ENCODE measurements at places on chromosomes 6 and 20.

DNA sequence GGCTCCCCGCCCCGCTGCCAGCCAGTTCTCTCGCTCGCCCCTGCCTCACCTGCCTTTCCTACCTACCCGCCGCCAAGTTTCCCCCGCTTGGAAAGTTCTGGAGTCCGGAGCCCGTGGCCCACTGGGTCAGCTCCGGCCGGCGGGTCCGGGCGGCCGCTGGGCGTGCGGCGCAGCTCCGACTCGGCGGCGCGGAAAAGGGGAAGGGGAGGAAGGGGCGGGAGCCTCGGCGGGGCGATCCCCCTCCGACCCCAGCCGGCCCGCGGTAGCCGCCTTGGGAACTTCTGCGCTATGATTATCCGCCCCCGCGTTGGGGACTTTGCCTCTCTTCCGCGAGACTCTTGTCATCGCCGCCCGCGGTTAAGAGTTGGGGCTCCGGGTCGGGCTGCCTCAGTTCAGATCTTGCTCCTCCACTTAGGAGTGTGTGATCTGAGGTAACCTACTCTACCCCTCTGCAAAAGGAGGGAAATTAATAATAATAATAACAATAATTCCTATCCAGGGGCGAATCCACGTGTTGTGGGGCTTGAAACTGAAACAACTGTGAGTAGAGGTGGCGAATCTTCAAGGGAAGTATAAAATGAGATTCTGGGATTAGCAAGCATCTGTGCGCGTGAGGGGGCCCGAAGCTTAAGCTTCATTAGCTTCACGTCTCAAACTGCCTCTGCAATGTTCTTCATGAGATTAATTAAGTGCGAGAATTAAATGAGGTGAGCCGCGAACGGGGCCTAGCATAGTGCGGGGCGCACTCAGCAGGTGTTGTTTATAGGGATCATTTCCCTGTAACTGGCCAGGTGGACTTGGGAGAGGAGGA, 30.8 kb downstream of the SF3B5 start:
- DNase-seq = peak; percentile 29

DNA sequence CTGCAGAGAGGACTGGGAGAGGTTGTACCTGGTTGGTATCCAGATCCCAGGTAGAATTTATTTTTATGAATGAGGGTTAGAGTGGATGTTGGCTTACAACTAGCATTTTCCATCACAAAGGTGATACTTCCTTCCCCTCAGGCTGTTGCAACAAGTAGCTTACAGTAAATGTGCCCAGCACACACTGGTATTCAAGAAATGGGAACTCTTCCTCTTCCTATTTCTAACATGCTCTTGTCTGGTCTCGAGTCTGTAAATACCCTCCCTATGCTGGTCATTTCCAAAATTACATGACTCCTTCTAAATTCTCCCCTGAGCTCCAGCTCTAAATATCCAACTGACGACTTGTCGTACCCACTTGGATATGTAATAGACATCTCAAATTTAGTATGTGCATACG, 90.1 kb upstream of the FOXC1 start:
- DNase-seq = no peak

DNA sequence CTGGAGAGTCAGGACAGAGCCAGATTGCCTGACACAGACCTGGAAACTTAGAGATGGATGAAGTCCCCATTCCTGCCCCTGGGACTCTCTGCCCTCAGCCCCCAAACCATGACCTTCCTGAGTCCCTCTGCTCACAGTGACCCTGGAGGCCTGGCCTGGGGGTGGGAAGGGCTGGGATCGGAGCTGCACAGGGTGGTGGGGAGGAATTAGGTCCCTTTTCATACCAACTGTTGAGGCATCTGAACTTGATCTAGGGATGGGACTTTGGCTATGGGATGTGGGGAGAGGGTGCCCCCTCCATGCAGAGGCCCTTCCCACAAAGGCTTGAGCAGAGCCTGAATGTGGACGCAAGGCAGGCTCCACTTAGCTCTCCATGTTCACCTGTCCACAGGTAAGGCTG, 144.1 kb downstream of the MRPL14 start:
- DNase-seq = no peak

DNA sequence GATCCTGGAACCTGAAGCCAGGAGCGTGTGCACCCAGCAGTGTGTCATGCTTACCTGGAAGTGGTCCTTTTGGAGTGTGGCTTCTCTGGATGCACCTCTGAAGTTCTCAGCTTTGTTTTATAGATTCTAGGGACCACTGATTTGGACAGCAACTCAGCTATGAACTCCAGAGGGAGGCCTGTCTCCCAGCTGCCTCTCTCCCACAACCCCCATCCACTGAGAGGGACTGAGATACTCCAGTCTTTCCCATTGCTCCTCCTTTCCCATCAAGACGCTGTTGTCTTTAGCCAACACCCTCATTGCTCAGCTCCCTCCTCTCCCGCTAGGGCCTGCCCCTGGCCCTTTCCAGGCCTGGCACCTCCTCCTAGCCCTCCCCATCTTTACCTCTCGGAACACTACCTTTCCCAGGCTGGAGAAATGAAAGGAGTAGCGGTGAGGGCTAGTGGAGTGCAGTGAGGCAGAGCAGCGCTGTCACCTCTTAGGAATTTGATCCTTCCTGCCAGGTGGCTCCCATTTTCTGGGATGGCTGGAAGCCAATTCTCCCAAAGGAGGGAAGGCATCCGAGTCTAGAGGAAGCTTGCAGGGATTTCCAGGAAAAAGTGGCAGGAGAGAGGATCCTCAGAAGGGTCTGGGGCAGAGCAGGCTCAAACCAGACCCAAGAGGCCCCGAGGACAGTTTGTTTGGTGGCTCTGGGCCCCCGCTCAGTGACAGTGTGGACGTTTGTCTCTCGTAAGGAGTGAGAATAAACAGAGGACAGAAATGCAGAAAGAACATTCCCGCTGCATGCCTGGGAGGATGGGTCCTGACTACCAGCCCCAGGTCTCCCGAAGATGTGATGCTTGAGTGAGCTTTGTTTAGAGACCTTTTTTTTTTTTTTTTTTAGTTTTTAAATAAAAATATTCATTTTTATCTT, at the start of gene LRRN4:
Gene LRRN4, minus strand, starts transcription at position 285 of the 913 bp plus-strand sequence. CDS start 1,261 bp downstream, outside the sequence.
- DNase-seq = no peak

- DNase-seq = peak; percentile 95
Observed at GRCh38 chr6:111259089-111259831, 172.0 kb downstream of the SLC16A10 start.

DNA sequence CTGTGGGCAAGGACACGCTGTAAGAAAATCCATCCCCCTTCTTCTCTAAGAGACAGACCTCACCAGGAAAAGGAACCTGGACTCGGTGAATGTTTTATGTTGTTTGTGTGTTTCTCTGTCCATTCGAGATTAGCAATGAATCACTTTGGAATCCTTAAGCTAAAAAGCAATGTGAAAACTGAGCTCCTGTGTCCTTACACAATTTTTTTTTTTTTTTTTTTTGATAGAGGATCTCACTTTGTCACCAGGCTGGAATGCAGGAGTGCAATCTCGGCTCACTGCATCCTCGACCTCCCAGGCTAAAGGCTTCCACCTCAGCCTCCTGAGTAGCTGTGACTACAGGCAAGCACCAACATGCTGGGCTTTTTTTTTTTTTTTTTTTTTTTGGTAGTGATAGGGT, 32.1 kb downstream of the BFSP1 start:
- no peak for DNase-seq

GRCh38 chr6:122563364-122564052, 46.7 kb upstream of the PKIB start:
- DNase-seq = no peak

DNA sequence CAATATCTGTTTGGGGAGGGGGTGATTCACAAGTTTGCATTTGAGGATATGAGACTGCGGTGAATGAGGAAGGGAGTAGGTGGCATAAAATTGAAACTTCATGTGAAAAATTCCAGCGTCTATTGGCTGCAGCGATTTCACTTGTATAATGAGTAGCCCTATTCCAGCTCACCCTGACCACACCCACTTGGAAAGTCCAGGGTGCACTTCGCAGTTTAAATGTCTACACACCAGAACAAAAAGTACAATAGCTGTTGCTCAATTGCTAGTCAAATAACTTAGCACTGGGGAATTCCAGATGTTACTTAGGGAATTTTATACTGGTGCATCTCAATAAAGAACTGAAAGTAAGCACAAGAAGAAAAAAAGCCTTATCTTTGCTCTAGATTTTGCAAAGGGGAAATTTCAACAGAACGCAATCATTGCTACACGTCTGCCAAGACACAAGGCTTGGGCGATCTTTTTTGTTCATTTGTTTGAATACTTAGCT, 6.3 kb downstream of the TNFAIP3 start:
- no peak for DNase-seq

DNA sequence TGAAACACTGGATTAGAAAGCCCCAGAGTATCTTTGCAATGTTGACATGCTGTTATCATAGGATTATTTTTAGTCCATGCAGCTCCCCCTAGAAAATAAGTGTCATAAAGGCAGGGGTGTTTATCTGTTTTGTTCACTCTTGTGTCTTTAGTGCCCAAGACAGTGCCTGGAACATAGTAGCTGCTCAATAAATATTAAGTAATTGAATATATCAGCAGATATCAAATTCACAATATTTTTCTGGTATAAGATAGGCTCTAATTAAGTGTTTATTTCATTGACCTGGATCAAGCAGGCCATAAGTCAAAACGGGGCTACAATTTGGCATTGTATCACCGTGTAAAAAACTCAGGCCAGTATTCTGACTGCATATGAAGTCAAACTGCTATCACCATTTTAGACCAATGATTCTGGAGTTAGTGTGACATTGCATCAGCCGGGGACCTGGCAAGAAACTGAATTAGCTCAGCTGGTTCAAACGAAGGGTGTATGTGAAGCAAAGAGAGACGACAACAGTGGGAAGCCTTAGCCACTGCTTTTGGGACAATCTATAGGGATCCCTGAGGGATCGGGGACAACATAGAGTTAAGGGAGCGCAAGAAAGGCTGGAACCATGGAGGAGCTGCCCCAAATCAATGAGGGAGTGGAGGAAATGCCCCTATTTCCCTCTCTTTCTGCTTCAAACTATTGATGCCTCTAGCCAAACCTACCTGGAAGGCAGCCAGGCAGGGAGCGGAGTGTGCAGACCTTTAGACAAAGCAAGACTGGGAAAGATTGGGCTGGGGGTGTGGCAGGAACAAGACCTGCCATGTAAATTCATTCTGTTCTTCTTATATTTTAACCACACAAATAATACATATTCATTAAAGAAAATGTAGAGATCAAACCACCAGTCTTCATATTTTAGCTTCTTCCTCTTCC, 112.2 kb downstream of the PLEKHG1 start:
- DNase-seq = no peak

- DNase-seq = no peak
Observed at GRCh38 chr6:19356692-19357091, 480.5 kb upstream of the ID4 start.

- no peak for DNase-seq
Observed at GRCh38 chr20:1377984-1378734, 14.7 kb downstream of the FKBP1A start.

DNA sequence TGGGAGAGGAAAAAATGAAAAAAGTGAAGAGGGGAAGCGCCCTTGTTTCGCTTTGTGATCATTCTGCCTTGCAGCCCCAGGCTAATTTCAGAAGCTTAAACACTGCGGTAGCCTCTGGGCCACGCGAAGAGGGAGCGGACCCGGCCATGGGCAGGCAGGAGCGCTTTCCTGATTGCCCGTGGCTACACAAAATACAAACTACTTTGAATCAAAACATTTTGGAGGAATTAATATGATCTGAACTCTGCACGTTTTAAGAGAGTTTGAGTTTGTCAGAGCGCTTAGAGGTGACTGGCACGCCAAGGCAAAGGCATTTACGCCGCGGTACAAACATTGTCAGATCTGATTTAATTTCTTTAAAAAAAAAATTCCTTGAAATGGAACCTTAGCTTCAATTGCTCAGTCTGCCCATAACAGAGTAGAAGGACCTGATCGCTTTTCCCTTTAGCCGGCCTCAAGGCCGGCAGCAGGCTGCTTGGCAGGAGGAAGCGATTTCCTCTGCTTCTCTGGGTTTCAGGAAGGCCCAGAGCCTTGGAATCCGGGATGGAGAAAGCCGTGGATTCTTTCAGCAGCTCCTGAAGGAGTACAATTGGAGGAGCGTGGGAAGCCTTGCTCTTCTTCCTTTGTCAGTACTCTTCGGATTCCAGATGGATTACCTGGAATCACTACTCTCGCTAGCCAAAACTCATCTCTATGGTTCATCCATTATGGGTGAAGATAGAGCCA, 9.7 kb downstream of the TFAP2D start:
- no peak for DNase-seq

DNA sequence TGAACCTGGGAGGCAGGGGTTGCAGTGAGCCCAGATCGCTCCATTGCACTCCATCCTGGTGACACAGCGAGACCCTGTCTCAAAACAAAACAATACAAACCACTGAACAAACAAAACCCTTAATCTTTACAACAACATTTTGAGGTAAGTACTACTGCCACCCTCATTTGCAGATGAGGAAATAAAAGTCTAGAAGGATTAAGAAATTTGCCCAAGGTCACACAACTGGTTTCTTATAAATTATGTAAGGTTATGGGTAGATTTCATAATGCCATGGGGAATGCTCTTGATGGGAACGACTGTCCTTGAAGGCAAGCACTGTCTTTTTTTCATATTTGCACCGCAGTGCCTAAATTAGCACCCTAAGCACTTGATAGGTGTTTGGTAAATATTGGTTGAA, 13.8 kb upstream of the B4GALT5 start:
- no peak for DNase-seq

GRCh38 chr6:159098636-159099106, 53.9 kb upstream of the TAGAP start:
- no peak for DNase-seq

DNA sequence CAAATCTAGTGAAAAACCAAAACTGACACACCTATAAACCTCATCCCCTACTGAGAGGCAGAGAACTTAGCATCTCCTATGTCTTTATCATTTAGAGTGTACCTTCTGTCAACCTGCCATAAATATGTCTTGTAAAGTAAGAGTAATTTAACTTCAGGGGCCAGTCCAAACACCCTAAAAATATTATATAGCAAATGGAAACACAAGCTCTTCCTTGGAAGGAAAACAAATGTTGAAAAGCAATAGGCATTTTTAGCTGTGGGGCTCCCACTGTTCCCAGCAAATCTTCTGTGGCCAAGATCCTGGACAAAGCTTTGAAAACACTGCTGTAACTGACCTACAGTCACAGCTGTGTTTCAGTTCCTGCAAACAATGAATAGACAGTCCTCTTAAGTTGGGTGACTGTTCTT, 140.0 kb upstream of the RNF217 start:
- no peak for DNase-seq

- DNase-seq = no peak
Observed at GRCh38 chr6:151014404-151015100, 149.1 kb downstream of the MTHFD1L start.

GRCh38 chr6:37170273-37171200, 585 bp downstream of the PIM1 start:
- no peak for DNase-seq

- peak; percentile 12 for DNase-seq
Observed at GRCh38 chr6:85126485-85127167, 323.3 kb upstream of the NT5E start.
